T-helper 9 cell (primary cell): ENCODE measurements at places on chromosomes 7 and 10.

DNA sequence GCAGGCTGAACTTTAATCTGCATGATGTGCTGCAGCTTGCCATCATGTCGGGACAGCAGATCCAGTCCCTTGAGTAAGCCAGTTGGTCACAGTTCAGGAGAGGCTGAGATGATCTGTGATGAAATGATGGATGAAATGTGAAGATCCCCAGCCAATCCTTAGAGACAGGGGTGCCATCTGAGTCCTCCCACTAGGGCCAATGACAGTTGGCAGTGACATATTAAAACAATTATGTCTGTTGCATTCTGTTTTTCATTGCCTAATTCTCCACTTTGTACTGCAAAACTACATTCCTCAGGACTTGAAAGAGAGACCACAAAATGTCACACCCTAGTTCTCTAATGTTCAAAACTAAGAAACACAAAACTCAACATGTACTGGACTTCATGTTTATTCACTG, 66.3 kb upstream of the CAV2 start:
- DNase-seq: no peak

- DNase-seq: no peak
These were observed 149.9 kb downstream of the ANKRD30A start for GRCh38 chr10:37275216-37275777.

DNA sequence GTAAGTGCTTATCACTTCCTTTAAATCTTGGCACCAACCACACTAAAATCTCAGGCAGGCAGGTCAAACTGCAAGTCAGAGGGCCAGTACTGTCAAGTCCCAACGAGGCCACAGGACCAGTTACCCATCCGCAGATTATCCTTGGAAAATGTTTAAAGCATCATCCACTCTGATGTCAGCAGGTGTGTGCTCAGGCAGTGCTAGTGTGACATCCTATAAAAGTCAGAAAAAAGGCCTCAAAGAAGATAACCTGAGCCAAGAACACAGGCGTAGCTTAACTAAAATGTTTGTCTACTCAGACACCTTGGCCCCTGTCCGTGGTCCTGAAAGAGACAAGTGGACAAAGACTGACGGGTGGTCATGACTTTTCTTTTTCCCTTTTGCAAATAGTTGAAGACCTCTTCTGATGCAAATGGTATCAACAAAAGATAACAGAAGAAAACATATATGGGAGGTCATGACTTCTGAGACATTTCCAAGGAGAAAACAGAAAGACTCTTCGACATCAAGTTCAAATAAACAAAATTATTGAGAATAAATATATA, 309.3 kb downstream of the KCNMA1 start:
- DNase-seq: no peak

GRCh38 chr10:63675171-63675570, 154.0 kb downstream of the REEP3 start:
- DNase-seq: no peak

DNA sequence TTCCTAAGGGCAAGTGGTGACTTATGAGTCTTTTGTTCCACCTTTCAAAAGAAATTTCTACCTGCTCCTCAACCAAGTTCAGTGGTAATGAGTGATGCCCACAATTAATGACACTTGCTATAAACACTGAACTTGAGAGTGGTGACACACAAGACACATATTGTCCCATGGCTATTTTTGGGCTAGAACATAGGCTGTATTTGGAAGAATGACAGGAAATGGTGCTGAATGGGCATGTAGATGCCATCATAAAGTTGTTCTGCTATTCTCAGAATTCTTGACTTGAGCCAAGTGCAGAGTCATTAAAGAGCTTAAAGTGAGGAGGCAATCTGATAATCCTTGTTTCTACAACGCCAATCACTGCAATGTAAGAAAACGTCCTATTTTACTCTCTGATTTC, 313.3 kb downstream of the AGMO start:
- no peak for DNase-seq

DNA sequence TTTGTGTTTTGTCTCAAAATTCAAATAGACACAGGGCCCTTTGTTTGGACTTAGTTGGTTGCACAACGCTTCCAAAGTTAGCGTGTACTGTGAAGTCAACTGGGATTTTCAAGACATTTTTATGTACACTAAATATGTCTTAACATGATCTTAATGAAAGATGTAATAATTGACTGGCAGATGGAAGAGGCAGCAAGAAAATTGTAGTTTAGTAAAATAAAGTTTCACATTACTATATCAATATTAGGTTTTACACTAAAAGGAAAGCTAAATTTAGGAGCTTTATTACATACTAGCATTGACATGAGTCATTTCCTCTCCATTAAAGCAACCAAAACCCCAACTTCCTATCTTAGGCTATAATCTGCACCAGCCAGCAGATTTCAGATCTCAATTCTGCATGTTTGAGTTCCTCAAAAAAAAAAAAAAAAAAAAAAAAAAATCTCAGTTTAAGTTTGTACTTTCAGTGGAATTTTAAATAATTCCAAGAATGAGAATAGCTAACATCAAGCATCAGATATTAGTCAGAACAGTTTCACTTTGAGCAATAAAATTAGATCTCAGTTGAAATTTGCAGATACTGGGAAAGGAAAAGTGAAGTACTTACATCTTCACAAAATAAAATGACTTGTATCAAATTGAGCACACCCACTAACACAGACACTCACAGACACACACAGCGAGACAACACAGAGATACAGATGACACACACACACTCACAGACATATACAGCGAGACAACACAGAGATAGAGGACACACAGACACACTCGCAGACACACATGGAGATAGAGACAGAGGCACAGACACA, 346.6 kb upstream of the KLF6 start:
- no peak for DNase-seq
